ENCODE measurements at places on chromosomes 1 and 21. TPM values are rescaled to one million over a fixed set of nuclear protein-coding genes. Genes with fewer than 3 reads are reported as not detected.

- DNase-seq, result peak; percentile 28
Measured at GRCh38 chr1:10495952-10496351, 21.2 kb downstream of the PEX14 start.

GRCh38 chr1:167617153-167618147, 12.6 kb upstream of the RCSD1 start:
- DNase-seq, result peak; percentile 94

DNA sequence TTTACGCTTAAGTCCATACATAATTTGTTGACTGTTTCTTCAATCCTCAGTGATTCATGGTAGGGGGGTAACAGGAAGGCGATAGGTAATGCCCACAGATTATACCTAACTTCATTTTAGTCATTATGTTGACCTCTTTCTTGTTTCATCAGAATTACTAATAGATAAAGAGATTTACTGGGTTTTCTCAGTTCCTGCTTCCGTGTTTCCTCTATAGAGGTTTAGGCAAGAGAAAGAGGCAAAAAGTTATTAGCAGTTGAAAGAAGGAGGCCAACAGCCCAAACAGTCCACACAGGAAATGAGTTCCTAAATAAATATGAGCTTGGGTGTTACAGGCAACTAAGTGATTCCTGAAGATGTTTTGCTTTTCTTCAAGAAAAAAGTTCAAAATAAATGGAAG, 17.9 kb upstream of the CLCA1 start:
- no peak for DNase-seq

GRCh38 chr21:38244885-38245869, 11.6 kb upstream of the KCNJ15 start:
- no peak for DNase-seq

- no peak for DNase-seq
Measured at GRCh38 chr1:246680696-246681130, 43.5 kb upstream of the SCCPDH start.

DNA sequence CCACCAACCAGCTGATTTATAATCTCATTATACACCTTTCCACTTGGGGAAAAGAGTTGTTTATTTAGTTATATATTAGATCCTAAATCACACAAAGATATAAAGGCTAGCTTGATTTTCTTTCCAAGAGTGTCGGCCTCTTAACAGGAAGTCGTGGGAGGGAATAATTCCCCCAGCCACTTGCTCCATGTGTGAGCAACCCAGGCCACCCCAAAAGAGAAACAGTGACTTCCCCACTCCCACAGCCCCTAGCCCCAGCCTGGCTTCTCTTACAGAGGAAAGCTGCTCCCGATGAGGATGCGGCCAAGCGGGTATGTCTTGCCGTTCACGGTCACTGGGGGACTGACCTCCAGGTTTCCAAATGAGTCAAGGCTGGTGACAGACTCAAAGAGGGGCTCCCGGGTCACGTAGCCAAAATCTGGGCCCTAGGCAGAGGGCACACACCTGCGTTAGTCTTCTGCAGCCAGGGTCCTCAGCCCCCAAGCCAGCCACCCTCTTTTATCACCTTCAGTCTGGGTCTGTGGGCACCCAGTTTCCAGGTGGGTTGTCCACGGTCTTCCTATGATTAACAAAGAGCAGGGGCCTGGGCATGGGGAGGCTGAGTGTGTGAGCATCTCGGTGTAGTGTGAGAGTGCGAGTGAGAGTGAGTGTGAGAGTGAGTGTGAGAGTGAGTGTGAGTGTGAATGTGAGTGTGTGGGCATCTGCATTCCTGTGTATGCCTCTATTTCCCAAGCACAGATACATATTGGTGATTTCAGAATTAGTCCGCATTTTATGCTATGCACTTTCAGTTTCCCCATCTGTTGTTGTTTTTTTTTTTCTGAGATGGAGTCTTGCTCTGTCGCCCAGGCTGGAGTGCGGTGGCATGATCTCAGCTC, 25.4 kb upstream of the SDHB start:
- no peak for DNase-seq

Gene OR10K1
- polyA plus RNA-seq, result not detected

Measured in B cell (primary cell).